ENCODE measurements at places on chromosomes 2 and 18.
A peak's percentile ranks its signal among the peaks of the same experiment; 100 is the strongest.

DNA sequence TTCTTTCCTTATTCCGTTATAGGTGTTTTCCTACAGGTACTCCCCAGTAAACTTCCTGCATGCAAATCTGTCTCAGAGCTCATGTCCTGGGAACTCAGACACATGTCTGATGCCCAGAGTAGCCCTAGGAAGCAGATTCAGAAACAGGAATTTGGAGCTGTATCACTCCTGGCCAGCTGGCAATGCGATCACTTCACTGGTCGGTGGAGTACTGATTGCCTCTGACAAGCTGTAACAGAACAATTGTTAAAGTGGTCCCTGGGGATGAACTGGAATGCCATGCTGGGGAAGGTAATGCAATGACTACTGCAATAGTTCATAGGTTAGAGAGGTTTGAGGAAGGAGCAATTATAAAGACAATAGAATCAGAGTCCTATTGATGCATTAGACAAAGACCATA, 131.6 kb upstream of the DOCK10 start:
- no peak for DNase-seq

DNA sequence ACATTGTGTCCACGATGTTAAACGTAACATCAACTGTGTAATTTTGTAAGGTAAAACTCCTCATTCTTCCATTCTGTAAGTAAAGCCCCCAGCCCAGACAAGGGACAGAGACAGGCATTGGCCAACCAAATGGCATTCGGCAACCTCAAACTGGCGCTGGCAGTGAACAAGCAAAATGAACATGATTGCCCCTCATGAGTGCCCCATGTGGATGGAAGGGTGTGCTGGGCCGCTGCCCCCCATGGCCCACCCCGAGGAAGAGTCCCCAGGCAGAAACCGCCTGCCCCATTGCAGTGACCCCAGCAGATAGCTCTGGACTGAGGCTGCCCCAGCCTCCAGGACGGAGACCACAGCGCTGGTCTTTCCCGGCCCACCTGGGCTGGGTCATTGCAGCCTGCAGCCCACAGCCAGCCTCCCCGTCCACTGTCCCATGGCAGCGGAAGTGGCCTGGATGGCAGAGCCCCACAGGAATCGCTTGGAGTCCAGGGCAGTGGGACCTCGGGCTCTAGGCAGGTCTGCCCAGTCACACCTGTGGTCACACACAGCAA, 220.2 kb downstream of the HDAC4 start:
- no peak for DNase-seq

DNA sequence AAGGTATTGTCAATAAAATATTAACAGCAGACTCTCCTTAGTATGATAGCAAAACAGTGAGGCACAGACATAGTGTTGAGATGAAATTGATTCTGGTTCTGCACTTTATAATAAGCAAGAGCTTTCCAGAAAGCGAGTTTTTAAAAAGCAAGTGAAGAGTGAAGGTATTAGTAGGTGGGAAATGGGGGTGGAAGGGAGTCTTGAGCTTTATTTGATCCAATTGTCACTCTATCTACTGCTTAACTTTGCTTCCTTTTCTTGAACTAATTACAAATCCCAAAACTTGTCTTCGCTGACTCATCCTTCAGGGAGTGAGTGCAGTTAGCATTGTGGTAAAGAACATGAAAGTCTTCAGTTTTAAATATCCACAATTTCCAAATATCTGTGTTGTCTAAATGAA, 120.6 kb upstream of the BOD1L2 start:
- DNase-seq: no peak

DNA sequence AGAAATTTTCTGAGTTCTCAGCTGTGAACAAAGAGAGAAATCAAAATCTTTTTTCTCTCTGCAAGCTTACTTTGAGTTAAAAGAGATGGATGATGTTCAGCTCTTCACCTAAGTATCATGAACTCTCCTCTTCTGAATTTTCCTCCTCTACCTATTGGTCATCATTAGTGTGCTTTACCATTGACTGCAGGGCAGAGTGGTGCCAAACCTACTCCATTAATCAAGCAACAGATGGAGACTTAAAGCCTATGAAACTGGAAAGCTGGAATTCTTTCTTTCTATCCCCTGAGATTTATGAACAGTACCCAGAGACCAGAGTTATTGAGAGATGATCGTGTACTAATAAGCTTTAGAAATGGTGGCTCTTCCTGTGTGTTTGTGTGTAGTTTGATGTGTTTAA, 31.3 kb upstream of the LINC00305 start:
- no peak for DNase-seq

DNA sequence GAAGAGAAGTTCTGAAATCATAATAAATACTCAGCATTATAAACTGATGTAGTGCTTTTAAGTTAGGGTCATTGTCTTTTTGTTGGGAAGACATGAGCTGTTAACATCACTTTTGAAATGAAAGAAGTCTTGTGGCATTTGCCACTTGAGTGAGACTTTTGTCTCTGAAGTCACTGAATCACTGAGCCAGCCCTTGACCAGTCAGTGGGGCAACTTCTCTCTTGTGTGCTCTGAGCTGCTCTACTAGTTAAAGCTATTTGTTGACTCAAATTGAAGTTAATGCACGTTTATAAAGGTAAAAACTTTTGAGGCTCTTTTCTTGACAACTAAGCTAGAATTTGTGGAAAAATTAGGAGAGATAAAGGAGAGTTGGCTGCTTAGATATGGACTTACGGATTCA, 6.7 kb downstream of the WDR43 start:
- DNase-seq: no peak

- no peak for DNase-seq
Observed at GRCh38 chr2:99420031-99420430, 69.8 kb downstream of the REV1 start.

- DNase-seq: no peak
Observed at GRCh38 chr2:235555371-235555770, 61.5 kb downstream of the AGAP1 start.

DNA sequence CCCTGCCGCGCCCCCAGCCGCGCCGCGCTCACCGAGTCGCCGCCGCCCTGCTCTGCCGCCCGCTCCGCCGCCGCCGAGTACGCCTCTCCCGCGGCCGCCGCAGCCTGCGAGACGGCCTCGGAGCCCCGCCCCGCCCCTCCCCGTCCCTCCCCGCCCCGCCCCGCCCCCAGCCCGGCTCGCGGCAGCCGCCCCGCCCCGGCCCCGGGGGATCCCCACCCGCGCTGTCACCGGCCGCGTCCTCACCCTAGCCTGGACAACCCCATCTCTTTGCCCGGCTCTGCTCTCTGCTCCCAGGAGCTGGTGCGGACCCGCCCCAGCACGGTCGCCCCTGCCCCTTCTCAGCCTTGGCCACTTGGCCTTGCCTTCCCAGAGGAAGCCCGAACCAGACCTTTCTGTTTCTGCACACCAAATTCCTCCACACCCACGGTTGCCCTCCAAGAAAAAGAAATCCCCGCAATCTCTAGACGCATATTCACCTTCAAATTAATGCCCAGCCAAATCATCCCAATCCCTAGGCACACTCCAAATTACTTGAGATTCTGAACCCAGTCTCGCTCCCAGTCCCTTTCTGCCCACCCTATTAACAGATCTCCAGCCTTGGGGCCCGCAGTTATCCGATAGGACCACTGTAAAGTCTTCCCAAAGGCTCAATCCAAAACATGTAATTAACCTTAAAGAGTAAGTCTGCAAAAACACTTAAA, at the start of gene CYRIA:
CYRIA (minus strand) TSS at position 87 of the 701 bp plus-strand sequence. CDS start 77,715 bp downstream, outside the sequence.
- peak; percentile 10 for DNase-seq

GRCh38 chr2:161141033-161141432, 19.2 kb upstream of the TANK start:
- no peak for DNase-seq

GRCh38 chr2:58826795-58827194, 585.7 kb upstream of the FANCL start:
- DNase-seq: no peak

DNA sequence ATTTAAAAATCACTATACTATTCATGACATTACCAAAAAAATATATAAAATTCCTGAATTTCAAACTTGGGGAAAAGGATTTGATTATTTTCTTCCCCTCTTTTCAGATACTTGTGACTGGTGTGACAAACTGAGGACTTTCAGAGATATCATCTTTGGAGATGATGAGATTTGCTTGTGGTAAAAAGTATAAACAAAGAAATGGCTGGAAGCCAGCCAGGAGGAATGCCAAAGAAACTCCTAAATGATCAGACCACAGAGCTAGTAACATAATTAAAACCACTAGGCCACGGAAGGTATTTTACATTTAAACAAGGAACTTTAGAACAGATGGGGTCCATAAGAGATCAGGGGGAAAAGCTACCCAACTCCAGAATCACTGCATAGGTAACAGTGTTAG, 58.7 kb downstream of the PIGN start:
- DNase-seq: no peak

GRCh38 chr2:69114534-69114933, 101.6 kb downstream of the ANTXR1 start:
- no peak for DNase-seq

- DNase-seq: no peak
Observed at GRCh38 chr2:110866045-110866444, 133.7 kb downstream of the ACOXL start.

DNA sequence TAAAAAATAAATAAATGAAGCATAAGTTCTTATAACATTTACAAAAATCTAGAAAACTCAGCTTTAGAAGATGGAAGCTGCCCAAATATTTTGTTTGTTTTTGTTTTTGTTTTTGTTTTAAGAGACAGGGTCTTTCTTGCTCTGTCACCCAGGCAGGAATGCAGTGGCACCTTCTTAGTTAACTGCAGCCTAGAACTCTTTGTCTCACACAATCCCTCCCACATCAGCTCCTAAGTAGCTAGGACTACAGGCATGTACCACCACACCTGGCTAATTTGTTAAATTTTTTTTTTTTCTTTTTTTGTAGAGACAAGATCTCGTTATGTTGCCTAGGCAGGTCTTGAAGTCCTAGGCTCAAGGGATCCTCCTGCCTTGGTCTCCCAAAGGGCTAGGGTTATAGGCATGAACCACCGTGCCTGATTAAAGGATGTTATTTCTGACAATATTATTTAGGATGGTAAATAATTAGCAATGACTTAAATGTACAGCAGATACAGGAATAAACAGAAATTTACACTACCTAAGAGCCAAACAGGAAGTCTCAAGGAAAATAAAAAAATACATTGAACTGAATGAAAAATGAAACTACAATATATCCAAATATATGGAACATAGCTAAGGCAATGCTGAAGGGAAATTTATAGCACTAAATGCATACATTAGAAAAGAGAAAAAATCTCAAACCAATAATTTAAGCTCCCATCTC, 17.2 kb downstream of the SESTD1 start:
- DNase-seq: no peak

- no peak for DNase-seq
Observed at GRCh38 chr2:162344617-162344950, 652 bp downstream of the GCA start.

DNA sequence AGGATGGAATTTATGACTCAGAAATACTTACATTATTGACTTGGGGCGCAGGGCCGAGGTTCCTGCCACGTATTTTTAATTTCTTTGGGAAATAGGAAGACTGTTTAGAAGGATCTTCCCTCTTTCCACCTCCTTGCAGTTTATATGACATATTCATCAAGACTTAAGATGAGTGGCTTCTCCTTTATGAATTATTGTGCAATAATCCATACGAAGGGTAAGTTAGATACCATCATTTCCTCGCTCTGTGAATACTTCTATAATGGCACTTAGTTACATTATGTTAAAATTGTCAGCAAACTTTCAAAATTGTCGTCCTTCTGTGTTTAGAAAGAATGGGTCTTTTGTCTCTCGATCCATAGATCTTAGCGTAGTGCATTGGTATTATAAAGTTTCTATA, 328.8 kb upstream of the UBE2E3 start:
- no peak for DNase-seq

GRCh38 chr2:24721470-24721869, 71.7 kb downstream of the PTRHD1 start:
- no peak for DNase-seq

DNA sequence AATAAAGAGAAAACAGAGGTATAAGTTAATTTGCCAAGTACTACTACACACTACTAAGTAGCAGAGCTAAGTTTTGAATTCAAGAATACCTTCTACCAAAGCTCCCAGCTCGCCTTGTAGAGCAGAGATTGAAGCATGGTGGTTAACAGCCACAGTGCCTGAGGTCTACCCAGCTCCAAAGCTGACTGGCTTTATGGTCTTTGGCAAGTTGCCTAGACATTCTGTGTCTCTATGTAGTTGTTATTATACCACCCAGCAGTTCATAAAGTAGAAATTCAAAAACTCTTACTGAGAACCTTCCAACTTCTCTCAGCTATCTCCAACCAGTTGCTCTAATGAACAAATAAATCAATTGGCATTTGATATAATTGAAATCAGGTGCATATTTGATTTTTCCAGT, 87.8 kb downstream of the PDE11A start:
- no peak for DNase-seq

GRCh38 chr2:219041252-219041651, at the start of gene CFAP65:
Gene CFAP65, minus strand, starts transcription at chr2:219041516. Its CDS starts 2,468 bp downstream, at chr2:219039048.
- no peak for DNase-seq

DNA sequence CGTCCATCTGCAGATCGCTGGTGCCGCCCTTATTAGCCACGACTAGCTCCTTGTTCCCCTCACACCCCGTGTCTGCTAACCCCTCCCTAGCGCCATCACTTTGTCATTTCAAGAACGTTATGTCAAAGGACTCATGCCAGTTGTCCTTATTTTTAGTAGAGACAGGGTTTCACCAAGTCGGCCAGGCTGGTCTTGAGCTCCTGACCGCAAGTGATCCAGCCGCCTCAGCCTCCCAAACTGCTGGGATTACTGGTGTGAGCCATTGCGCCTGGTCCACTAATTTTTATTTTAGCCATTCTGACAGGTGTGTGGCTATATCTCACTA, 138.9 kb upstream of the HDAC4 start:
- DNase-seq: no peak

DNA sequence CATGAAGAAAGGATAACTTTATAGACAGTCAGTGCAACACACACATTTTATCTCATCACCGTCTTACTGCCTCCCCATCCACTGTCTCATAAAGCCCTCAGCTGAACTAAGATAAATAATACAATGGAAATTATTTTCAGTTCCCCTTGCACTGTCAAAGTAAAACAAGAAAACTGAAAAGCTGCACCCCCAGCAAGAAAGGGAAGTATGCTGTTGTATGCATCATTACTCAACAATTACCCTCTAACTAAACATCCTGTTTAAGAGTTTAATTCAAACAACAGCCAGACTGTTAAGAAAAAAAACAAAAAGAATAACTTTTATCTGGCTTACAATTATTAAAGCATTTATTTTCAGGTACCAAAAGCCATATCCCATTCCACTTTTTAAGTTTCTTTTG, 25.0 kb downstream of the MPPE1 start:
- no peak for DNase-seq

- DNase-seq: no peak
Observed at GRCh38 chr2:239381709-239382134, 19.1 kb downstream of the HDAC4 start.

GRCh38 chr2:126513033-126513432, 142.9 kb upstream of the GYPC start:
- no peak for DNase-seq

- DNase-seq: no peak
Observed at GRCh38 chr2:128986026-128986715, 667.5 kb upstream of the HS6ST1 start.

Measured in activated T-cell treated with anti-CD3 and anti-CD28 coated beads for 4 hours (primary cell).